ENCODE measurements at places on chromosomes 3 and 15. TPM values are rescaled to one million over a fixed set of nuclear protein-coding genes. Genes with fewer than 3 reads are reported as not detected.

Gene UROC1
- total RNA-seq: not detected

Gene PBRM1
- 81.1 TPM for total RNA-seq

Gene CD96
- 56.2 TPM for total RNA-seq

Gene HTR3D
- not detected for total RNA-seq

Gene CCDC54
- not detected for total RNA-seq

Gene CCNB2
- 0.67 TPM for total RNA-seq

Gene CLRN1
- total RNA-seq: not detected

Gene LRTM1
- not detected for total RNA-seq

DNA sequence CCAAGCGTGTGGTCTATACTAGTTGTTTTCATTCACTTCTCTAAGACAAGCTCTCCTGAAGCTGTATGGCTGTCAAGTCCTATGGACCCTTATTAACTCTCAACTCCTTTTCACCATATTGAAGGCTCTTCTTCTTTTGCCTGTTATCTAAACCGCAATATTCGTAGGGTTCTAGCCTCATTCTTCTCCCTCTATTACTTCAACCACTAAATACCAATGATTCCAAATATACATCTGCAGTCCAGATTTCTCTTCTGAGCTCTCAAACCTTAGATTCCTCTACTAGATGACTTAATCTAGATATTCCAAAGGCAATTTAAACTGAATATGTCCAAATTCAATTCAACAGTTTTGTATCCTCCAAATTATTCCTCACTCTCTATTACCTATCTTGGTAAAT is 24.6 kb downstream of the AQR start:
- no peak for DNase-seq

GRCh38 chr3:143158014-143158988 is 38.7 kb downstream of the CHST2 start:
- no peak for DNase-seq

DNA sequence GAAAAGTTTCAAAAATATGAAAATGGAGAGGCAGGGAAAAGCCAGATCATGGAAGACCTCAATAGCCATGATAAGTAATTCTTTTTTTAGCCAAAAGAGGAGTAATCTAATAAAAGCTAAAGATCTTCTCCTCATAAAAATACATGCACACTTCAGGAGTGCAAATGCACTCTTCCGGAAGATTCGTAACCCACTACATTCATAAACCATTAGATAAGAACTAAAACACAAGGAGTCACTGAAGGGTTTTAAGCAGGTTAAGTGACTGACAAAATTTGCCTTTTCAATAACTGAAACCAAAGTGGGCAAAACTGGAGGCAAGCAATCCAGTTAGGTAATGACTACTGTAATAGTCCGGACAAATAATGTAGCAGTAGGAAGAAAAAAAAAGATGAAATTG is 46.0 kb downstream of the UBE3A start:
- DNase-seq: no peak

- DNase-seq: no peak
These were observed 47.6 kb upstream of the ST8SIA2 start for GRCh38 chr15:92346063-92346462.

DNA sequence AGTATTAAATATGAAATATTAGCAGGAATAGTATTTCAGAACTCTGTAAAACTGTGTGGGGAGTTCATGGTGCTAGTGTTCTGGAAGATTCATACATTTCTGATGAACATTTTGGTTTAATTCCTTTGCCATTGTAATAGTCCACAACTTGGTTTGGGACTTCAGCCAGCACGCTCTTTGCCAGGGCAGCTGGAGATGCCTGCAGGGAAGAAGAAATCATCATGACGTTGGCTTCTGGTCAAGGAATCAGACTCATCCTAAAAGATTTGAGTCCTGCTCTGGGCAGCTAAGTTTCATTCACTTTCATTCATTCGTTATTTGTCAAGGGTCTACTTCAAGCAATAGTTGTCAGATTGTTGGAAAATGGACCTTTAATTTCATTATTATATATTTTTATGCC is 32.4 kb upstream of the MRPL3 start:
- DNase-seq: no peak

- DNase-seq: no peak
These were observed 49.5 kb downstream of the CYP11A1 start for GRCh38 chr15:74317820-74318375.

DNA sequence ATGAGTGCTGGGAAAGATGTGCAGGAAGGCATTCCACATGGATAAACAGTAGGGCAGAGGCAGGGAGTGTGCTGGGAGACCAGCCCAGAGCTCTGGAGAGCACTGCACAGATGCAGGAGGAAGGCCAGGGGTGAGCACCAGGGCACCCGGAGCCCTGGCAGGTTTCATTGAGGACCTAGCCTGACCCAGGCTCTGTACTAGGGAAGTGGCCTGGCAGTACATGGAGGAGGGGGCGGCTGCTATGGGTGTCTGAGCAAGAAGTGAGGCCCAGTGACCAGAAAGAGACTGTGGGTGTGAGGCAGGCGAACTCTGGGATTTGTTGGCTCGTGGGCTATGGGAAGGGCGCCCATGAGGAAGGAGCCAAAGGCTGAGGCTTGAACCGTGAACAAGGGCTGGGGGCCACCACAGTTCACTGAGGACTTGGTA is 139.1 kb downstream of the DNAJB8 start:
- no peak for DNase-seq

DNA sequence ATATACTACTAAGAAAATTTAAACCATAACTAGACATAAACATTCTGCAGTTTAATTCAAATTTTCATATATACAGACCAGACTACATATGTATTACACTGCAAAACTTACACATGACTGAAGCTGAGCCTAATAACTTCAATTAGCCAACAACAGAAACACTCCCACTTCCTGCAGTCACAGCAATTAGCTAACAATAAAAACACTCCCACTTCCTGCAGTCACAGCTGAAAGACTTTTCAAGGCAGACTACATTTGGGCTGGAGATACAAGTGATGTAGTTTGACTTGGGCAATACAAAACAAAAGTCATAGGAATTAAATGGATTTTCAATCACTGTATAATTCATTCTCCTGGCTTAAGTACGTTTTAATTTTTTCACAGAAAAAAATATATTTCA is 10.3 kb downstream of the TM2D3 start:
- DNase-seq: peak; percentile 50

DNA sequence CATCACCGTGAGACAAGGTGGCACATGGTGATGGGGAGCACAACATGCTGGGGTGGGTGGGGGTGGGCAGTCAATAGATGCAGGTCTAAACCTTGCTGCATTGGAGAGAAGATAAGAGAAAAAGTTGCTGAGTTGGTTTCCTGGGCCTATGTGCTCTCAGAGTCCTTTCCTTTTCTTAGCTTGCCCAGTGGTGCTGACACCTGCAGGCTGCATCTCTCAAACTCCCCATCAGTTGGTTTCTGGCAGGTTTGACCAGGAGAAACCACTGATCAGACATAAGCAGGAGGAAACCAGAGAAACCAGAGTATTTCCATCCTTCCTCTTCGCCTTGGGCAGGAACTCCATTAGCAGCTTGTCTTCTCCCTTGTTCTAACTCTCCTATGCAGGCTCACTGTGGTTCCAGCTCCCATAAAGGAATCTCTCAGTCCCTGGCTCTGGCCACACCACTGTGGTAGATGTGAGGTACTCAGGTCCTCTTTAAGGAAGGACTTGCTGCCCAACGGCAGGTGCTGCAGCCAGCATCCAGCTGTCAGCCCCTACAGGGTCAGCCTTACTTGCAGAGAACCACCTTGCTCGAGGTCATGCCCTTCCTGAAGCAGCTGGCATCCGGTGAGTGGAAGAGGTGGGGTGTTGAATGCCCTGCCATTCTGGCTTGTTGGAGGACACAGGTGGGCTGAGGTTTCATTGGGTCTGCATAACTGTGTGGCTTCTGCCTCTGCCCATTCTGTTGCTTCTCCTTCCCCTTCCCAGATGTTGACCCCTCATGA is 172.3 kb upstream of the ANKRD28 start:
- DNase-seq: no peak

DNA sequence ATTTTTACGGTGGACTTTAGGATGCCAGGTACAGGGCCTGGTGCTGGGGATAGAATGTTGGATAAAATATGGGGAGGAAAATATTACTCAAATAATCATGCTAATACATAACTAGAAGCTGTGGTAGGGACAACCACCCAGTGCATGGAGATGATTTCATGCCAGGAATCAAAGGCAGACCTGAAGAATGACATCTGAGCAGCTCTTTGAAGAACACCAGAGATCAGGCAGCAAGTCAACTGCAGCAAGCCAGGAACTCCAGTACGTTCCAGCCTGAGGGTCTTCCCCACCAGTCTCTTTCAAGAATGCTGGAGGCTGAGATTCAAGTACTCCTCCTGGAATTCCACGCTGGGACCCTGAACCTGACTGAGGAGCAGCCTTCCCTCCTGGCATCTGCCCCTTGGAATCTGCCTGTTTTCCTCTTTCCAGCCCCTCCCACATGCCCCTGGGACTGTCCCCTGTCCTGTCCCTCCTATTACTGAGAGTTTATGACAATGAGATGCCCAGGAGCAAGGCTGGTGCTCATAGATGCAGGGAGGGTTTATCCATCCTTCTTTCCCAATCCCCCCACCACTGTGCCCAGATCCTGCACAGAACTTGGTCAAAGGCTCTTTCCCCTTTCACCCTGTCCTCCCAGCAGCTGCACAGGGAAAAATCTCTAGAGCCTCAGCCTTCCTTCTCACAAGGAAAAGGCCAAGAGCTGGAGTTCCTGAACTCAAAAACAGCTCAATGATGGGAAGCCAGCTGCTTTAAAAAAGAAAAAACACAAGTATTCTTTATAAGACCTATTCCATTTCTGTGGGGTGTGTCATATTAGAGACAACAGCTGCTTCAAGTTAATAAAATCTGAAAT is 68.0 kb downstream of the PDZRN3 start:
- no peak for DNase-seq

GRCh38 chr3:72523429-72524151 is 324.7 kb downstream of the SHQ1 start:
- DNase-seq: peak; percentile 83

GRCh38 chr3:36697229-36698001 is 66.9 kb downstream of the DCLK3 start:
- DNase-seq: no peak

- no peak for DNase-seq
These were observed 302.5 kb upstream of the AZI2 start for GRCh38 chr3:28651159-28651558.

DNA sequence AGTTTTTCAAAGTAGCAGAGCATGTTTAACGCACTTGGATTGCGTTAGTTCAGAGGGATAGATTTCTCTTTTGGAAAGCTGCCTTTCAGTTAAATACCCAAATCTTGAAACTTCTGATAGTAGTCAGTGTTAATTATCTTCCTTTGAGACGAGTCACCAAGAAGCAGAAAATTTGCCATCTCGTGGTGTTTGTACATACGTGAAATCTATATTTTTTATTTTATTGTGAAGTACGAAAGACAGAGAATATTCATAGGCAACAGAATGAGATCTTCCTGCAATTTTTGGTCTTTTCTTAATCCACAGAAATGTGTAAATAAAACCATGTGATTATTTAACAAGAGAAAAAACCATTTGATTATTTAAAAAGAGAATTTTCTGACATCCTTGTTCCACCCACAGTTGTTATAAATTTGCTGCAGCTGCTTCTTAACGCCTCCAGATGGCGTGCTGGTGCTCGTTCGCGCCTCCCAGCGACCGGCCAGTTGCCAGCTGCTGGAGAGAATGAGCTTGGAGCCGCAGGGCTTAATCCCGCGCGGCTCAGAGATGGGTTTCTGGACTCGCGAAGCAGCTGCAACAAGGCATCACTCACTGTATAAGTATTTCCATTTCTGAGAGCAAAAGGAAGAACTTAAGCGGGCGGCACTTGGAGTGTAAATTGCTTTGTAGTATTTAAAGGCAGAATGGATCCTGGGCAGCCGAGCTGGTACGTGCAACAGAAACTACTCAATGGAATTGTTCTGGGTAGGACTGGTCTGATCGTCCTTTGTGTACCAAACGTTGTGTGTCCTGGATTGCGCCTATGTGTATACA is 10.5 kb upstream of the SLITRK3 start:
- DNase-seq: peak; percentile 5

- DNase-seq: no peak
These were observed 85.7 kb downstream of the CYP19A1 start for GRCh38 chr15:51252671-51253070.

DNA sequence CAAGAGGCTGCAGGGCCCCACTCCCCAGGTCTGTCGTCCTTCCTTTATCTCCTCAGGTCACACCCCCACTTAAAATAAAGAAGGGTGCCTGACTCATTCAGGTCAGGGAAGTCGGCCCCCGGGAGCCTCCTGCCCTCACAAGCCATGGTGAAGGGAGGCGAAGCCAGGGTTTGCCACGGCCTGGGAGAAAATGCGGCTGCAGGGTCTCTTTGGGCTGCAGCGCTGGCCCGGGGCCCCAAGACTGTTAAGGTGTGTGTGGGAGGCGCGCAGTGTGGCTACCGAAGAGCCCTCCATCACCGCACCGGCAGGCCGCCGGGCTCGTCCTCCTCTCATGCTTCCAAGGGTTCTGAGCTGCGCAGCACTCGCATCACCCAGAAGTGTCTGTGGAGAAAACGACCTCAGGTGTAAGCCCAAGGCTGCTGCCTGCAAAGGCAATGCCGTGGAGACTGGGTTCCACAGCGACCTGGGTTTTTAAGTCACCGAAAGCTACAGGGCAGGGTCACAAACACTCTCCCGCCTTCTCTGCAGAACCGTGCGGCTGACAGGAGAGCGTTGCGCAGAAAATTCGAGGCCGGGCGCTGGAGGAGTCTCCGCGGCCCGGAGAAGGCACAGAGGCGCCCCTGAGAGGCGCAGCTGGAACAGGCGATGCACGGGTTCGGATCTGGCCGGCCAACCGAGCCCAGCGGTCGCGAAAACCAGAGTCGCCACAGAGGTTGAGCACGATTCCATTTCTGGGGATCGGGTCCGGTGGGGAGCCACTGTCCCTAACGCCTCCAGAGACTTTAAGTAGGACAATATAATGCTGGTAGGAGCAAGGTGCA is 8.7 kb downstream of the FOXL2 start:
- peak; percentile 45 for DNase-seq

- DNase-seq: no peak
These were observed 155.4 kb upstream of the CCDC54 start for GRCh38 chr3:107221856-107222255.

DNA sequence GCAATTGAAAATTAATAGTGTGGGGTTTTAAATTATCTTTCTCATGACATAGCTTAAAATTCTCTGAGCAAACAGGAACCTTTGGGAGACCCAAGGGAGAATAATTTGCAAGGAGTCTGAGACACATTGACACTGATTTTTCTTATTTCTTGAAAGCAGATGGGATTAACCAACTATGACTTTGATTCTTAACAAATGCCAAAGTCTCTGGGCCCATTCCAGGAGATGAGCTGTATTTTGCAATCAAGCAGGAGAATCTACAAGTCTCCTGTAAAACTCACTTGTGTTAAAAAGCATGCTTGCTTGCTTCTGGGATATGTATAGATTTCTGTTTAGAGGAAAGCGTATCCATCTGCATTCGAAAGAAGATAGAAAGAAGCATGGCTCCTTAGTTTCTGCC is 71.3 kb upstream of the STT3B start:
- DNase-seq: no peak

DNA sequence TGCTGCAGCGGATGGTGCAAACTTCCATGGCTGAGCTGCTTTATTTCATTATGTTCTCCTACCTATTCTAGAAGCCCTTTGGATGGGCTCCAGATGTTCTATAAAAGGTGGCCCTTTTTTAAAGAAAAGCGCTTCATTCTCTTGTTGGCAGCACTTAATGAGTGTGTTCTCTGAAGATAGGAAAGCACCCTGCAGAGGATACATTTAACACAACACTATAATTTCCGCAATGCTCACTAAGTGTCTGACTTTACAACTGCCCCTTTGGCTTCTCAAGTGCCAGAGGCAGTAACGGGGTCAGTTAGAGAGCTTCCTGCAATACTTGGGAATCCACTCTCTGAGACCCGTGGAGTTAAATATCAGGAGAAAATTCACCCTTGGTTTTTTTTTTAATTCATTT is 88.1 kb downstream of the MDFIC2 start:
- no peak for DNase-seq

Measured in B cell (primary cell).